Activated naive CD4-positive, alpha-beta T cell treated with anti-CD3 and anti-CD28 coated beads for 36 hours (primary cell): ENCODE measurements at places on chromosomes 6 and 20.

GRCh38 chr6:72968704-72969103, 256.6 kb downstream of the KHDC1L start:
- no peak for DNase-seq

DNA sequence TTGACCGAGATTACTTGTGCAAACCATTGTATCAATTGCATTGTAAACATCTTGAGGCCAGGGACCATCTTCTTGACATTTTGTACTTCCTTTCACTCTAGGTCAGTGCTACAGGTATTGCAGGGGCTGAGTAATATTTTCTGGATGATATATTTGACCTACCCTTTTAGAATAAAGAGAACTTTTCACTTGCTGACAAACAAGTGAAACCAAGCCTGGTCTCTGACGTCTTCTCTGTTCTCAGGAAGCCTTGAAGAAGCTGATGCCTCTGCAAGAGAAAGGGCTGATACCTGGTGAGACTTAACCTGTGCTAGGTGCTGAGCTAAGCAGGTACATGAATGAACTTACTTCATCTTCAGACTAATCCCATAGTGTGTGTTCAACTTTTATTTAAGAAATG, 60.5 kb upstream of the GGTLC1 start:
- peak; percentile 32 for DNase-seq

GRCh38 chr6:74070091-74070490, 374.1 kb downstream of the CD109 start:
- DNase-seq: no peak

DNA sequence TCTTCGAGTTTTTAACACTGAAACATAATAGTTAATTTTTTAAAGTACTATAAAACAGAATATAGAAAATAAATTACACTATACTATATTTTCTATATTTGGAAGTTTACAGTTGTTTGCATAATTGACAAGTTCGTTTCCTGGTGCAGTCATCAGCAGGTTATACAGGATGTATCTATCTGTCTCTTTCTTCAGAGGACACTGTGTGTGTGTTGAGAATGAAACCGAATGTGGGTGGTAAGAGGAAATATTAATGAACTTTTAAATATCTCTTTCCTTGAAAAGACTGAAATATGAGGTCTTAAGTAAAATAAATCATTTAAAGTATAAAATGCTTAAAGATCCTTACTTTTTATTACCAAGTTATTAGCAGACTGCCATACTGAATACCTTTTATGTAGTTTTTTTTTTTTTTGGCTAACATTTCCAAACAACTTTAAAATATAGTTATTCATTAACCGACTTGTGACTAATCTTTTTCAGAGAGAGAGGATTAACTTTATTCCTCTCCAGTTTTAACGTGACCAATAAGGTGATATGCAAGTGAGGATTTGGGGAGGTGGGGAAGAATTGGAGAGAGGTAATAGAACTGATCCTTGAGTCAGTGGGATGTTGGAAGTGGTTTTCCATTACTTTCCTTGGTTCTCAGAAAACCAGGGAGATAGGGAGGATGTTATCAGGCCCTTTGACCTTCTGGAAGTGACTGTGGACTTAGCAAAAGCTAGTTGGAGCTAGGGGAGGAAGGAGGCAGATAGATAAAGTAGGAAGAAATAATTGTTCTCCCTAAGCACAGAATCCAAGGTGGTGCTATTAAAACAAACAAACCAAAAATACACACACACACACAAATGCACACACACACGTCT, 380.0 kb upstream of the FLRT3 start:
- no peak for DNase-seq

GRCh38 chr6:119333707-119334295, 15.8 kb downstream of the MAN1A1 start:
- no peak for DNase-seq

- DNase-seq: no peak
Measured at GRCh38 chr20:4552075-4552640, 169.6 kb upstream of the PRND start.

DNA sequence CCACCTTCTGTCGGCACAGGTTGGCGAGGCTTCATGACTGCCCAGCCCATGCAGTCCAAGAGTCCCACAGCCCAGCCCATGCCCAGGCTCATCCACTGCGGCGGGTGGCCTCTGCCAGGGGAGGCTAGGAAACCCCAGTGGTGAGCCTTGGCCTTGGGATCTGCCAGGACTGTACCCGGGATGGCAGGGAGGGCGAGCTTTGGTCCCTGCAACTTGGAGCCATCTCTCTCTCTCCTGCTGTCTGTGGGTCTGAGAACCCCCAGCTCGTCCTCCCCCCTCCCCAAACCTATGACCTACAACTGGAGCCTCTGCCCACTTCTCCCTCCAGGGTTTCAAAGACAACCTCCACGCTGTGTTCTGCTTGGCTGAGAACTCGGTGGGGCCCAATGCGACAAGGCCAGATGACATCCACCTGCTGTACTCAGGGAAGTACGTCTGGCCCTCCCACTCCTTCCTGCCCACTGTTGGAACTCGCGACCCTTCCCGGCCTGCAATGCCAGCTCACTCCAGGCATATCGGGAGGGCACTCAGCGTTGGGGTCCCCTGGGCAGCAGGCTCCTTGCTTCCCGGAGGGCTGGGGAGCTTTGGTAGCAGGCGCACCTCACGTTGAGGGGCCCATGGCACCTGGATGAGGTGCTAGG, 19.7 kb downstream of the NPEPL1 start:
- no peak for DNase-seq
